Memory B cell (primary cell): ENCODE measurements at places on chromosomes 6 and 20.

DNA sequence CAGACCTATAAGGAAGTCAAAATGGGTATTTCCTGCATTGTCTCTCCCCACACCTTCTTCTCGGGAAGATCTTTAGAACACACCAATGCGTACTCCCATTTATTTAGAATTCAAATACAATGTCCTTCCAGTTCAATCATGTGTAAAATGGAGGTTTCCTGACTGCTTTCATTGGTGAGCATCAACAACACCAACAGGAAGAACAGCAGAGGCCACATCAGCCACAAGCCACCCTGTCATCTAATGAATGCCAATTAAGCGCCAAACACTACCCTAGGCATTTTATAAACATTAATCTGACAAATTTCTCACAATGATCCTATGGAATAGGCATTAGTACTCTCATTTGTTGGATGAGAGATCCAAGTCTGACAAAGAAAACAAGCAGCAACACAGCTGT is 68.4 kb upstream of the SMLR1 start:
- DNase-seq, result no peak

DNA sequence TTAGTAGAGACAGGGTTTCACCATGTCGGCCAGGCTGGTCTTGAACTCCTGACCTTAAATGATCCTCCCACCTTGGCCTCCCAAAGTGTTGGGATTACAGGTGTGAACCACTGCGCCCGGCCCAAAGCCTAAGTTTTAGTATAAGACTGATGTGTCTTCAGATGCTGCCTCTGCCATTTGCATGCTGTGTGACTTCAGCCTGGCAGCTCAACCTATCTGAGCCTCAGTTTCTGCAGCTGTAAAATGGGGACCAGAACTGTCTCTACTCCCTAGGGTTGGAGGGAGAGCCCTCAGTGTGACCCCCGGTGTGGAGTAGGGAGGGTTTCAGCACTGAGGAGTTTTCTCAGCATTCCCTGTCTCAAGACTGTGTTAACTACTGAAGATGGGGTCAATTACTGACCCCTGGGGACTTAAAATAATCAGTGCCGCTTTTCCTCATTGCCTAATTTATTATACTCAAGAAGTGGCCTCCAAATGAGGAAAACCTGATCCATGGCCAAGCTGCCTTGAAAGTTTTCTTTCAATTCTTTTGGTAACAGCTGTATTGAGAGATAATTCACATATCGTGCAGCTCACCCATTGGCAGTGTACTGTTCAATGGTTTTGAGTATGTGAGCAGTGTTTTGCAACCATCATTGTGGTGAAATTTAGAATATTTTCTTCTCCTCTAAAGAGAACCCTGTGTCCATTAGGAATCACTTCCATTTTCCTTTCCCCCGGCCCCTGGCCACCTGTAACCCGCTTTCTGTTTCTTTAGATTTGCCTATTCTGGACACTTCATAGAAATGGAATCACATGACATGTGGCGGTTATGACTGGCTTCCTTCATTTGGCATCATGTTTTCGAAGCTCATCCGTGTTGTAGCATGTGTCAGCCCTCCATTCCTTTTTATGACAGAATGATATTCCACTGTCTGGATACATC is 64.8 kb downstream of the PHACTR3 start:
- DNase-seq, result no peak

DNA sequence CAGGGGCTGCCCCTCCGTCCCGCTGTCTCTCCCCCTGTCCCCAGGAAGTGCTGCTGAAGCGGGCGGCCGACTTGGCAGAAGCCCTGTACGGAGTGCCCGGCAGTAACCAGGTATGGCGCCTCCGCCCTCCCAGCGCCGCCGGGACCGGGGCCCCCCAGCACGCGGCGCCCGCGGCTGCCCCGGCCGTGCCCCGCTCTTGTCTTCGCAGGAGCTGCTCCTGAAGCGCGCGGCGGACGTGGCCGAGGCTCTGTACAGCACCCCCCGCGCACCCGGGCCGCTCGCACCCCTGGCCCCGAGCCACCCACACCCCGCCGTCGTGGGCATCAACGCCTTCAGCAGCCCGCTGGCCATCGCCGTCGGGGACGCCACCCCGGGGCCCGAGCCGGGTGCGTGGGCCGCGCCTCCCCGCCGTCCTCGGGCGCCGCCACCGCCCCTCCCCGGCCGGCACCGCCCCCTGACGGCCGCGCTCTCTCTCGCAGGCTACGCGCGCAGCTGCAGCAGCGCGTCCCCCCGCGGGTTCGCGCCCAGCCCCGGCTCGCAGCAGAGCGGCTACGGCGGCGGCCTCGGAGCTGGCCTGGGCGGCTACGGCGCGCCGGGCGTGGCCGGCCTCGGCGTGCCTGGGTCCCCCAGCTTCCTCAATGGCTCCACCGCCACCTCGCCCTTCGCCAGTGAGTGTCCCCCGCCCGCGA is 48.4 kb downstream of the CPXM1 start:
- no peak for DNase-seq

DNA sequence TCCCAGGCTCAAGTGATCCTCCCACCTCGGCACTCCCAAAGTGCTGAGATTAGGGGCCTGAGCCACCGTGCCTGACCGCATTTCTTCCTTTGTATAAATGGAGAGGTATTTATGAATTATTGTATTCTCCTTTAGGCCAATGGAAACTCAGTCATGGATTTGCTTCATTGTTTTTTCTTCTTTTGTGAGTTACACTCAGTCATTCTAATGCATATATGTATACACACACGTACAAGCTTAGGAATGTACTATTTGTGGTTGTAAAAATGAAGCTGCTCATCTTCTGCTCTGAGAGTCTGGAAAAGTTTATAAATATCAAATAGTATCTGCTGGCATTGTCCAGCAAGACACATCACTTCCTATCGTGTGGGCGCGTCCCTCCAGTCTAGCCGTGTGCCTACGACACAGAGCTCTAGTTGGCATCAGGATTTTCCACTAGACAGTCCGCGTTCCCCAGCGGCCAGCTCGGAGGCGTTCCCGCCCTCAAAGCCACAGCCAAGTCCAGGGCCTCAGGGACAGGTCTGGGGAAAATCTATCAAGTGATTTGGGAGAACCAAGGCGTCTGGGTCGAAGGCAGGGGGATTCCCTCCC is 215.2 kb downstream of the NFATC2 start:
- no peak for DNase-seq

DNA sequence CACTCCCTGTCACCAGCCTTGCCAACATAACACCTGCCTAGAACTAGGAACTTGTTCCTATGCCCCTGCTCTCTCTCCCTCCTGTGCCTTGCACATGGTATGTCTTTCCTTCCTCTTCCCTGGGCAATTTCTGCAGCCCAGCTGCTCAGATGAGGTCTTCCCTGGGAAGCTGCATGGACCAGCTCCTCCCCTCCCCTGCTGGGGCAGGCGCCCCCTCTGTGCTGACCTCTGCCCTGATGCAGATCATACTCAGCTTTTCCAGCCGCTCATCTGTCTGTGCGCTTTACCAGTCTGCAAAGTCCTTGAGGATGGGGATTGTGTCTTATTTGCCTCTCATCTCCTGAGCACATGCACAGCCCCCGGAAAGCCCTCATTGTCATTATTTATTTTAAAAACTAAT is 161.8 kb downstream of the SCML4 start:
- no peak for DNase-seq

GRCh38 chr20:23391707-23392310 is 29.5 kb downstream of the NAPB start:
- no peak for DNase-seq

DNA sequence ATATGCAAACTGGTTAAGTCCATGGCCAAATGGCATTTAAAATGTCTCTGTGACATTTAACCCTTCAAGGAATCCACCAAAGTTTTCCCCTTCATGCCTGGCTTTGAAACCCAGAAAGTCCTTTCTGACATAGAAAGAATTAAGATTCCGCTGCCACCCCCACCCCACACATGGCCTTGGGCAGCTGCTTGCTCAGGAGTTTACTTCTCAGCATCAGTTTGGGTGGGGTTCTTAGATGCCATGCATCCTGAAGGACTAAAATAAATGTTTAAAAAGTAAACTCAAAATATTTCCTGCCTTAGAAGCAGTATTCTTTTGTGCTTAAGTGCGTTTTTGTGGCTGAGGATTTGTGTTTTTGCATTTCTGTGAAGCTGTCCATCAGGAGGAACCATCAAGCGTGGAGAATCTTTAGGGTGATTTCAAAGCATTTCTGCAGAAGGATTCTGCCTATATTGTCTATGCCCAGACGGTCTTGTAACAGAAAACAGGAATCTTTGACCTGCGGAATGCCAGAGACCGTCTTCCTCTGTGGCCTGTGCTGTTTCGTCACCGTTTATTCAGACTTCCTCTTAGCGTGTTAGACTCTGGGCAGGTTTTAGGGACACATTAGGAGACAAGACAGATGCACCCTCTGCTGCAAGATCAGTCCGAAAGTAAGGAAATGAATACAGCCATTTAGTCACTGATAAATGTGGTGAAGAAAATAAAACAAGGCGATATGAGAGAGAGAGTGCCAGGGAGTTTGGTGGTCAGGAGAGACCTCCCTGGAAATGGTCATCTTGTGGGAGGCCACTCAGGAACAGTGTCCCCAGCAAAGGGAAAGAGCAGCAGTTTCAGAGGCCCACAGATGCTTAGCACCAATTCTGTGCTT is 6.2 kb downstream of the DUSP22 start:
- DNase-seq, result no peak

GRCh38 chr6:143953922-143954321 is 54.1 kb downstream of the PLAGL1 start:
- DNase-seq, result no peak
